ENCODE measurements at places on chromosomes 2 and 18. TPM values are rescaled to one million over a fixed set of nuclear protein-coding genes. Genes with fewer than 3 reads are reported as not detected.
A peak's percentile ranks its signal among the peaks of the same experiment; 100 is the strongest.

- H3K36me3 ChIP-seq = no peaks in the 10 kb centered on the region
- no peak overlapping the region for H3K27ac ChIP-seq
- H3K4me3 ChIP-seq = no peak overlapping the region
- DNase-seq = no peak
- H3K27me3 ChIP-seq = peaks cover 29% of the 10 kb centered on the region
Observed at GRCh38 chr2:231866450-231866849, 59.7 kb downstream of the NPPC start.

- H3K4me1 ChIP-seq = peaks cover 74% of the 10 kb centered on the region
- no peaks in the 10 kb centered on the region for H3K27me3 ChIP-seq
- H3K36me3 ChIP-seq = no peaks in the 10 kb centered on the region
- H3K4me3 ChIP-seq = no peak overlapping the region
Observed at GRCh38 chr2:239268549-239268948, 132.3 kb downstream of the HDAC4 start.

DNA sequence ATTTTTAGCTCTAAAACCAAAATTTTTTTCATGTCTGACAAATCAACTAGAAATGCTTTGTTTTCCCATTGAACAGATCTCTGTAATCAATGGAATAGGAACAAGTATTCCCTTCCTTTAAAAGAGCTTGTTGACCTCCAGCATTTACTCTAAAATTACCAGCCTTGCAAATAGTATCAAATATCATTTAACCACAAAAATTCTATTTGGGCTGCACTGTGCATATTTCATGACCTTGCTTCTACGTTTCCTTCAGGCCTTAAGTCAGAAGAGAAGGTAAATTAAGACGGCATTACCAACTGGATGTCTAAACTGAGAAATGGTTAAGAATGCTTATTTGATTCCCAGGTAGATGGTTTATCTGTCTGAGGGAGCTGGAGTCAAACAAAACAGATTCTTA lies 33.3 kb upstream of the NRXN1 start:
- no peak overlapping the region for H3K27ac ChIP-seq
- no peaks in the 10 kb centered on the region for H3K27me3 ChIP-seq
- H3K4me1 ChIP-seq = no peaks in the 10 kb centered on the region
- H3K36me3 ChIP-seq = no peaks in the 10 kb centered on the region

The RNF144A gene
- total RNA-seq = 35.6 TPM

DNA sequence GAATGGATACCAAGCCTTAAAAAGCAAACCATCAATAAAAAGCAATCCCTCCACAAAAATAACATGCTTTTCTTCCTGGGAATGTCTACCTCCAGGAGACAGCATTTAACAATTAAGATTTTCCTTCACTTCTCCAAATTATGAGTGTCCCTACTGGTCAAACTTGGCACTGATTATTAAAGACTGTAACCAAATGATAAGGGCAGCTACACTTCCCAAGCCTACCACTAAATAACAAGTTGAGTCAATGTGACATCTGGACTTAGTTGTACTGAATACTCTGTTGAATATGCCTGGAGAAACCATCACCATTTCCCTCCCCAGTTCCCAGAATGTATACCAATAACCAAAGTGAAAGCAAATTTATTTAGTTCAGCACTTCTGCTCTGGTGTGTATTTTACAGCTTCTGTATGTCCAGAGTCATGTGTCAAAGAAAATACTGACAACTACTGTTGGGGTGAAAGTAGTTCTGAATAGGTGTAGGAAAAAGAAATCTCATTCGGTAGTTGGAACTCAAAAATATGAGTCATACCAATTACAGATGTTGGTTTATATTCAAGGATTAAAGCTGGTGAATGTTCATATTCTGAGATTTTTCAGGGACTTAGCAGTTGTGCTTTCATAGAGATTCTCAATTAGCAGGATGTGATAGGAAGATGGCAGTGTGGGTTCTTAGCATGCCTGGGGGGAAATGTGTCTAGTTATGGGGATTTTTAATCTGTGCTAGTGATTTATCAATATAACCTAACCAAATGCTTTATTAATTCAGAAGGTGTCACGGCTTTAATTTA lies 1291.6 kb upstream of the GYPC start:
- no peak overlapping the region for H3K27ac ChIP-seq
- no peak for DNase-seq
- H3K4me3 ChIP-seq = no peak overlapping the region
- H3K4me1 ChIP-seq = no peaks in the 10 kb centered on the region

DNA sequence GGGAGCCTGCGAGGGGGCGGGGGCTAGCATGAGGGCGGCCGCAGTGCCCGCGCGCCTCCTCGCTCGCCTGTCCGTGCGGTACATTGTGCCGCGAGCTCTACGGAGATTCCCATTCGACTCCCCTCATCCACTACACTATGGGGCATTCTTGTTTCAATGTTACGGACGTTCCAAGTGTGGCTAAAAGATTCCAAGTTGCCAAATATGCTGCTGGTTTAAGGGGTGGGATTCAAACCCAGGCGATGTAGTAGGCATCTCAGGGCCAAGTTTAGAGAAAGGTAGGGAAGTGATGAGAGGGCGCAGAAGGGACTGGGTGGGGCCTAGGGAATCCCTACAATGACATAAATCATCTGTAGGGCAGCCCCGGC lies 10.0 kb upstream of the CRYBA2 start:
- peaks cover 89% of the 10 kb centered on the region for H3K27me3 ChIP-seq
- H3K4me1 ChIP-seq = peaks cover 12% of the 10 kb centered on the region
- peak overlapping the region; percentile 60 for H3K4me3 ChIP-seq

DNA sequence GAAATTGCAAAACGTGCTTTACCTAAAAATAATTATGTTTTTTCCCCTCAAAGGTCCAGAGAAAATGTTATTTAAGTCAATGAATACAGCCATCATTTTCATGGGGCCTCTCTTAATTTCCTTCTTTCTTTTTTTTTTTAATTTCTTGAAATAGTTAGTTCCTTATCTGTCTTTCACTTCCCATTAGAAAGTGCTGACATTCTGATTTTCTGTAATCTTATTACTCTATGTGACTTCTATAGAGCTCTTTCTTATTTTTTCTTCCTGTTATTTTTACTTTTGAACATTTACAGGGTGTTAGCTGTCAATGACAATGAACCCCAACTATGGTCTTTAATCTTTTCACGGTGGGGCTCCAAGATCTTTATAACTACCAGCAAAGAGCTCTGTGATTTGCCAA lies 30.0 kb downstream of the CTLA4 start:
- H3K36me3 ChIP-seq = no peaks in the 10 kb centered on the region
- H3K27ac ChIP-seq = no peak overlapping the region
- no peaks in the 10 kb centered on the region for H3K4me1 ChIP-seq
- DNase-seq = no peak
- H3K4me3 ChIP-seq = no peak overlapping the region

DNA sequence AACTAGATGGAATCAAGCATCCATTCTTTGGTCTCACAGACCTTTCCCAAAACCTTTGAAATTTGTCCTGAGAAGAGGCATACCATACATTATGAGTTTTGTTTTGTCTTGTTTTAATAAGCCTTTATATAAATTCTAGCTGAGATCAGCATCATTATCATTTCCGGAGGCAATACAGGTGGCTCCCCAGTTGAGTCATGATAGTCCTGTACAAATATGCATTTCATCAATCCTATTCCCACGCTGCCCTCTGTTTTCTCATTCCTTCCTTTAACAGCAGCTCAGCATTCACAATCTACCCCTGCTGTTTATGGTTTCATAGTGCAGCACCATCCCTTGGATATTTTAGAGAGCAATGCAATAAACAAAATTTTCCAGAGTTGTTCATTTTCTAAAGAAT lies 216.7 kb downstream of the TXNL1 start:
- no peak overlapping the region for H3K27ac ChIP-seq
- H3K4me1 ChIP-seq = no peaks in the 10 kb centered on the region
- no peaks in the 10 kb centered on the region for H3K36me3 ChIP-seq
- H3K27me3 ChIP-seq = peaks cover 3% of the 10 kb centered on the region

GRCh38 chr2:195318440-195319111 lies 338.4 kb upstream of the SLC39A10 start:
- H3K4me3 ChIP-seq = no peak overlapping the region
- DNase-seq = no peak
- H3K27me3 ChIP-seq = peaks cover 8% of the 10 kb centered on the region
- H3K36me3 ChIP-seq = no peaks in the 10 kb centered on the region
- peaks cover 18% of the 10 kb centered on the region for H3K4me1 ChIP-seq

- no peak overlapping the region for H3K27ac ChIP-seq
- no peak for DNase-seq
- H3K4me3 ChIP-seq = no peak overlapping the region
- peaks cover 4% of the 10 kb centered on the region for H3K36me3 ChIP-seq
- peaks cover 11% of the 10 kb centered on the region for H3K4me1 ChIP-seq
Observed at GRCh38 chr18:39620551-39621168, 2055.1 kb upstream of the CELF4 start.

The GBX2 gene
- 2.1 TPM for total RNA-seq

- no peak for DNase-seq
- H3K27me3 ChIP-seq = no peaks in the 10 kb centered on the region
- peaks cover 9% of the 10 kb centered on the region for H3K4me1 ChIP-seq
- no peak overlapping the region for H3K27ac ChIP-seq
- H3K36me3 ChIP-seq = no peaks in the 10 kb centered on the region
Observed at GRCh38 chr2:44296653-44297052, 21.4 kb downstream of the SLC3A1 start.

DNA sequence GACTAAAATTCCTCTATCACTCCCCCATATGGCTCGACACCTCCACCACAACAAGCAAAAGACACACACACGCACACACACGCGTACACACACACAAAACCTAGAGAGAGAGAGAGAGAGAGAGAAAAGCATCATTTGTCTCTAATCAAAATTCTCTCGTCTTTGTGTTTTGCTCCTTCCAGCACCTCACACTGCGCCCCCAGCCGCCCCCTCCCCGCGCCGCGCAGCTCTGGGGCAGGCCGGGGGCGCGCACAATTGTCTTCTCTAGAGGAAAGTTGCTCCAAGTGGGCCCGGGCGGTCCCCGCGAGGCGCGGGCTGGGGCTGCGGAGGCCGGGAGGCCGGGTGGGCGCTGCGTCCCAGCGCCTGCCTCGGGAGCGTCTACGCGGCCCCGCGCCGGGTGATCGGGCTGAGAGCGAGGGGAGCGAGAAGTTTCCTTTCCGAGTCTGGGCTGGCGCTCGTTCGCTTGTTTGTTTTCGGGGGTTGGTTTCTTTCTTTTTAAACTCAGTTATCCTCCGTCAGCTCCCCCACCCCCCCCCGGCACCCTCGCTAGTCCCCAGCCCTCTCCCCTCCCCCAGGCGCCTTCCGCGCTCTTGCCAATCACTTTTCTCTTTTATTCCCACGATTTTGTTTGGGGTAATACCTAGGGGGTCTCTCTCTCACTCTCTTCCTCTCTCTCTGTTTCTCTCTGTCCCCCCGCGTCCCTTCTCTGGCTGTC lies 4.1 kb downstream of the ZEB2 start:
- peaks cover 10% of the 10 kb centered on the region for H3K36me3 ChIP-seq
- peaks cover 62% of the 10 kb centered on the region for H3K27me3 ChIP-seq
- H3K4me3 ChIP-seq = peak overlapping the region; percentile 87

The RPIA gene
- 27.3 TPM for total RNA-seq

The KCNF1 gene
- 3.7 TPM for total RNA-seq

DNA sequence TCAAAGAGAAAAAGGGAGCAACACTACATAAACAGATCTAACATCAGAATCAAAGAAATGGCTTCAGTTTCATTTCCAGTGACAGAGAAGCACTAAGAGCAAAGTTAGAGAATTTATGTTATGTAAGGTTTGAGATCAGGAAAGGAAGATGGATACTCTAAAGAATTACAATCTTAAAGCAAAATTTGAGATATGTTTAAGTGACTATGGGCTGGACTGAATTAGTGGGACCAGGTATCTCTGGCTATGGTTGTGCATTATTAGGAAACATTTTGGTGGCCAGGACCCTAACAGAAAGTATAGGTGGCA lies 208.2 kb downstream of the CCDC178 start:
- no peaks in the 10 kb centered on the region for H3K36me3 ChIP-seq
- no peak overlapping the region for H3K4me3 ChIP-seq
- no peak for DNase-seq
- H3K4me1 ChIP-seq = peaks cover 6% of the 10 kb centered on the region
- H3K27ac ChIP-seq = no peak overlapping the region

- peaks cover 14% of the 10 kb centered on the region for H3K4me1 ChIP-seq
- no peaks in the 10 kb centered on the region for H3K27me3 ChIP-seq
- no peaks in the 10 kb centered on the region for H3K36me3 ChIP-seq
- H3K4me3 ChIP-seq = no peak overlapping the region
- no peak for DNase-seq
Observed at GRCh38 chr18:39730606-39731005, 2165.0 kb upstream of the CELF4 start.

The MARCO gene
- total RNA-seq = 1.6 TPM

The RAX gene
- not detected for total RNA-seq

The AGAP1 gene
- total RNA-seq = 46.3 TPM

- H3K4me3 ChIP-seq = no peak overlapping the region
- peaks cover 9% of the 10 kb centered on the region for H3K27me3 ChIP-seq
- H3K27ac ChIP-seq = no peak overlapping the region
- H3K36me3 ChIP-seq = no peaks in the 10 kb centered on the region
Observed at GRCh38 chr2:99520813-99521212, 31.0 kb upstream of the REV1 start.

DNA sequence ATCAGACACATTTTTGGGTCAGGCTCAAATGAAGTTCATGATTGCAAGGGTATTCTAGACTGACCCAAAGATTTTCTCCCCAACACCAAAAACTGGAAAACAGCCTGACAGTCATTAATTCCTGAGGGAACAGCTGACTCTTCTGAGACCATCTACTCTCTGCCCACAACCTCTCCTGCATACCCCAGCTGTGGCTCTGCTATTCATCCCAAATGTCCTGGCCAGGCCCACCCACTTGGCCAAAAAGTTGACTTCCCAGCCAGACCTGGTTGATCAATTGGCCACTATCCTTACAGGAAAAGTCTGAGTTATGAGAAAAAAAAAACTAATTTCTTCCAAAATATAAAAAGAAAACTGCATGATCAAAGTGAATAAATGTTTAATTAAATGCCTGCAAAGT lies 103.8 kb upstream of the ST3GAL5 start:
- no peak for DNase-seq
- peaks cover 25% of the 10 kb centered on the region for H3K4me1 ChIP-seq
- no peak overlapping the region for H3K27ac ChIP-seq
- H3K27me3 ChIP-seq = no peaks in the 10 kb centered on the region
- H3K4me3 ChIP-seq = no peak overlapping the region
- no peaks in the 10 kb centered on the region for H3K36me3 ChIP-seq

Data from type B pancreatic cell (in vitro differentiated cells).